ENCODE measurements at places on chromosomes 4 and X.

- no peak for DNase-seq
Observed at GRCh38 chr4:24896977-24897376, 15.9 kb downstream of the CCDC149 start.

GRCh38 chr4:71400810-71401209 is 62.0 kb downstream of the SLC4A4 start:
- DNase-seq, result no peak

- DNase-seq, result no peak
Observed at GRCh38 chr4:177283167-177283566, 26.5 kb upstream of the NEIL3 start.

DNA sequence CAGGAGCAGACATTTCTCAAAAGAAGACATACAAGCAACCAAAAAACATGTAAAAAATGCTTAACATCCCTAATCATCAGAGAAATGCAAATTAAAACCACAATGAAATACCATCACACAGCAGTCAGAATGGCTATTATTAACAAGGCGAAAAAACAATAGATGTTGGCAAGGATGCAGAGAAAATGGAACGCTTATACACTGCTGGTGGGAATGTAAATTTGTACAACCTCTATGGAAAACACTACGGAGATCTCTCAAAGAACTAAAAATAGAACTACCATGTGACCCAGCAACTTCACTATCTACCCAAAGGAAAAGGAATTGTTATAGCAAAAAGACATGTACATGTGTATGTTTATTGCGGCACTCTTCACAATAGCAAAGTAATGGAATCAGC is 71.5 kb downstream of the PPP4R3C start:
- DNase-seq, result no peak

- no peak for DNase-seq
Observed at GRCh38 chrX:53376888-53377287, 45.6 kb downstream of the SMC1A start.

- DNase-seq, result no peak
Observed at GRCh38 chr4:142416121-142416520, 430.0 kb downstream of the INPP4B start.

DNA sequence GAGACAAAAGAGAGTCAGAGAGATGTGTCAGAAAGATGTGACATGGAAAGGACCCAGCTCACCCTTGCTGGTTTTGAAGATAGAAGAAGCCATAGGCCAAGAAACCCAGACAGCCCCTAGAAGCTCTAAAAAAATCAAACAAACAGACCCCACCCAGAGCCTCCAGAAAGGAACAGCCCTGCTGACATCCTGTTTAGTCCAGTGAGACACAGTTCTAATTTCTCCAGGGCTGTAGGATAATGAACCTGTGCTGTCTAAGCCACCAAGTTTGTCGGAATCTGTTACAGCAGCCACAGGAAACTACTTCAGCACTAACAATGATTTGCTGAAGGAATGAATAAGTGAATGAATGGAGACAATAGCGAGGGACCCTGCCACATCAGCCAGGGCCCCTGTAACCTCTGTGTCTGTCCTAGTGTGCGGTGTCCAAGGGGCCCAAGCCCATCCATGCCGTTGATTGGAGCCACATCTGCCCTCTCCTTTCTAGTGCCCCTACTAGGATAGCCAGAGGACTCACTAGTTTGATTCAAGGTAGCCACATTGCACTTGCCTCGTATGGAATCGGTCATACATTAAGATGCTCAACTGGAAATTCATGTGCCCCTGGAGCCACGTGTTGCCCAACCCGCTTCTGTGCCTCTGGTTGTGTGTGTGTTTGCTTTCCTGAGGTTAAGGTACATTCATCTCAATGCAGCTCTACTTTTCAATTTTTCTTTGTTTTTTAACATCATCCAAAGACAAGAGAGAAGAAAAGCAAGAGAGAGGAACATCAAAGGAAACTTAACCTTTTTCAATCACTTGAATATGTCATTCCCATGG is 32.5 kb upstream of the SLC2A9 start:
- no peak for DNase-seq

DNA sequence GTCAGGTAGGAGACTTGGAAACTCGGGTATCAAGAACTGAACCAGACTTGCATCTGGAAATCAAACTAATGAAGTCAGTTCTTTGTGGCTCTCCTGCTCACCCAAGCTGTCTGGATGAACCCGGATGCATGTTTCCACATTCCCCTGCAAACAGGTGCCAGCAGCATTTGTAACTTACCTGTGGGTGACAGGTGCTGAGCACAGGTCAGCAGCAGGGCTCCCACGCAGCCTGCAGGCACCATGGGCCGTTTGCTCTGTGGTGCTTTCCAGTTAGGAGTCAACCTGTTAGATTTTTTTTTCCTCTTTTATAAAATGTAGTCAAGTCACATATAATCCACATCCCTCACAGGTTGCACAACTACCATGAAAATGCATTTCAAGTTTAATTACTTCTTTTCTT is 385.6 kb upstream of the ADGRL3 start:
- no peak for DNase-seq

GRCh38 chr4:30283336-30283735 is 436.8 kb upstream of the PCDH7 start:
- no peak for DNase-seq

DNA sequence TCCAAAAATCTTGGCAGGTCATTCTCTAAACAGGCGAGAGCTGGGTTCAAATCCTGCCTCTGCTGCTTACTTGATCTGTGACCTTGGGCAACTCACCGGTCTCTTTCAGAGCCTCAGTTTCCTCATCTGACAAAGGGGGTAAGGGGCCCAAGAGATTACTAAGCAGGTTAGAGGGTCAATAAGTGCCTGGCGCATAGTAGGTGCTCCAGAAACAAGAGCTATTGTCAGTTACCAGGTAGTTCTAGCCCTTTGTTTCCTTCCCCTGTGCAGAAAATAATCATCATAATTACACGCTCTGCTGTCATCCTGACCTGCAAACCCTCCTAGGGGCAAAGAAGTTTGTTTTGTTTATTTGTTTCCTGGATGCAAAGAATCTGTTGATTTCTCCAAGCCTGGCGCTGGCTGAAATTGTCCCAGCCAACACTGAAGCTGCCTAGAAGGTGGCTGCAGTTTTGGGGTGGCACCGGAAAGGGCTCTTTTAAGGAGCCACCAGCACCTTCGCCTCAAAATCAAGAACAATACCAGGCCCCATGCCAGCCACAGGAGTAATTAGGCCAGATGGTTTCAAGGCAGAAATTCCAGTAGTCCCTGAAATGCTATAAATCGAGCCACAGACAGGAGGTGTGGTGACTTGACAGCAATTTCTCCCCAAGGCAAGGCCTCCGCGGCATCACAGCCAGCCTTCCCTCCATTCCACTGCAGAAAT is 10.2 kb upstream of the KIAA0232 start:
- DNase-seq, result no peak

- DNase-seq, result no peak
Observed at GRCh38 chrX:8815460-8816065, 14.4 kb upstream of the FAM9A start.

GRCh38 chr4:56755901-56756300 is 65.6 kb downstream of the SPINK2 start:
- no peak for DNase-seq
